ENCODE measurements at places on chromosomes 16 and 17. TPM values are rescaled to one million over a fixed set of nuclear protein-coding genes. Genes with fewer than 3 reads are reported as not detected.

DNA sequence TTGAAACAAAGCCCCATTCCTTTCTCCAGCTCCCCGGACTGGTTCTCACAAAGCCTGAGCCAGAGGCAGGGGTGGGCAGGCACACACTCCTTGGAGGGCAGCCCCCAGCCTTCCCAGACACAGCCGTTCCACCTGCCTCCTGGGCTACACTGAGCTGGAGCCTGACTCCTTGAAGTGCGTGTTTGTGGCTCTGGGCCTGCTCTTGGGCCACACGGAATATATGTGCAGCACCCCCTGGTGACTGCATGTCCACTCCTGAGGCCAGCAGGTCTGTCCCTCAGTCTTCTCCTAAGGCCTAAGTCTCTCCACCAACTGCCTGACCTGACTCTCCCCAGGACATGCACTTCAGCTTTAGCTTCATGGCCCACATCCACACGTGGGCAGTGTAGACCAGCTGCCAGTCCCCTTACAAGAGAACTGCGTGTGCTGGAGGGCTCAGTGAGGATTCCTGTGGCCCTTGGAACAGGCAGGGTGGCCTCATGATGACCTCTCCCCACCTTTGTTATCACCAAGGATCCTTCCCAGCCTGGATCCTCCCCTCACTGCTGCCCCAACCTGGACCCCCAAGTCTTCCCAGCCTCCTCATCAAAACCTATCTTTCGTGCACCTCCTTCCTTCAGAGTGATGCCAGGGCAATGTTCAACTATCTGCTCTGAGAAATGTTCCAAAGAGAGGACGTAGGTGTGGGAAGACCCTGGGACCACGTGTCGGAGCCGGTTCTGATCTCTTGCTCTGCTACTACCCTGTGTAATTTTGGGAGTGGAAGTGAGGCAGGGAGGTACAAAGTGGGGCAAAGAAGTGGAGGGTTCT is 12.4 kb upstream of the SLC6A2 start:
- no peak for DNase-seq

- no peak for DNase-seq
Measured at GRCh38 chr16:87821376-87822107, 47.8 kb downstream of the SLC7A5 start.

DNA sequence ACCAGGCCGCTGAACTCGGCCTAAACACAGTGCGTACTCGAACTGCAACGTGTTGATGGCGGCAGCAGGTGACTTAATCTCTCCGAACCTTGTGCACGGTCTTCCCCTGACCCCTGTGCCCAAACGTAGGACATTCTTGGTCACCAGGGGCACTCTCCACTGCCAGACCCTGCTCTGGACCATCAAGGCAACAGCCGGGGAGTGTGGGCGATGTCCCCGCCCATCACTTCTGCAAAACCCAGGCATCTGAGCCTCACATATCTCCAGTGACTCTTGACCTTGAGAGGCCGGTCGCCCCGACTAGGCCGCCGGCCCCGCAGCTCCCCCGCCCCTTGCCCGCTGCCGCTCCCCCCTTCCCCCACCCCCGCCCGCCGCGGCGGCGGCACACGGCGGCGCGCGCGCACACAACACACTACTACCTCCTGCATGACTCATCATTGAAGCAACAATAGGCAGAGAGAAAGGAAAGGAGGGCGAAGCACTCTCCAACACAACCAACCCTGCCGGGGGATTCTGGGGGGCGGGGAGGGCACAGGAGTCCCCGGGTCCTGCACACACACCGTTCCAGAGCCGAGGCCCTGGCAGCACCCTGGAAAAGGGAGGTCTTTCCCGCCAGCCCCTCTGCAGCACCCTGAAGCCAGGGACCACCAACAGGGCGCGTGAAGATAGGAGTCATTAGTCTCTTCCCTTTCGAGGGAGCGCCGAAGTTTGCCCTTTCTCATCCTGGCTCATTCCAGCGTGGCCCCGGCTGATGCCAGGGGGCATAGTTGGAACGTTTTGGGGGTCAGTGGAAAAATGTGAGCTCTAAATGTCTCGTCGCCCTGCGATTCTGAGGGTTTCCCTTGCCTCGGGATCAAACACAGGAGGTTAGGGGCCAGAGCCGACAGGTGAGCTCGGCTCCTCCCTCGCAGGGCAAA is 1.9 kb downstream of the MNT start:
- DNase-seq: peak; percentile 51

DNA sequence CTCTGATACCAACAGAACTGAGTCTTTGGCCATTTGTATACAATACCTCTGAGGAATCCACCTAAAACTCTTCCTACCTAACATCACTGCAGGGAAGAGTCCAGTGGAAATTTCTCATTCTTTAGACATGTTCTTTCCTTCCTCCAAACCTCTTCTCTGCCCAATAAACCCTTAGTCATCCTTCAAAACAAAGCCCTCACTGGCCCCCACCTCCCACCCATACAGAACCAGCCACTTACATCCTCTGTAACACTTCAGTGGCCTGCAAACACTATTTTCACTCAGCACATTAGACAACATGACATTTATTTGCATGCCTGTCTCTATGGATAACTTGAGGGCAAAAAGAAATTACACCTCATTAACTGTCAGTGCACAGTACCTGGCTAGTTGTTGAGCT is 200.3 kb upstream of the NOG start:
- no peak for DNase-seq

DNA sequence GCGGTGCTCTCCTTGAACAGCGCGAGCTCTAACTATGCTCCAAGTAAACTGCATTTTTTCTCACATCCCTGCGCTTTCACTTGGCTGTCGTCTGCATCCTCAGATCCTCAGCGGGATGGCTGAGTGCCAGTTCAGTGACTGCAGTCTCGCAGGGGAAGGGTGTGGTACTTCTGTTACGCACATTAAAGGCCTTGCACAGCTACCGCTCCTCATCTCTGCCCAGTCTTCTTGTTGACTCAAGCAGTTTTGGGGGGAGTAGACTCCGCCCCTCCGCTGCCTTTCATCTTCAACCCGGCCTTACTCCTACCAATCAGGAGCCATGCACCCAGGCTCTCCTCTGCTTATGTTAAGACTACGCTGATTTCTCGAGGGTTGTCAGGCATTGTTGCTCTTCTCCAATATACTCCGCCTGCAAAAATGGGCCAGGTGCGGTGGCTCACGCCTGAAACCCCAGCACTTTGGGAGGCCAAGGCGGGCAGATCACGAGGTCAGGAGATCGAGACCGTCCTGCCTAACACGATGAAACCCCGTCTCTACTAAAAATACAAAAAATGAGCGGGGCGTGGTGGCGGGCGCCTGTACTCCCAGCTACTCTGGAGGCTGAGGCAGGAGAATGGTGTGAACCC is 10.0 kb downstream of the ATP5PD start:
- DNase-seq: peak; percentile 62

- no peak for DNase-seq
Measured at GRCh38 chr17:80137131-80137530, 9.8 kb downstream of the EIF4A3 start.

- DNase-seq: no peak
Measured at GRCh38 chr17:43999024-43999423, 5.4 kb upstream of the NAGS start.

DNA sequence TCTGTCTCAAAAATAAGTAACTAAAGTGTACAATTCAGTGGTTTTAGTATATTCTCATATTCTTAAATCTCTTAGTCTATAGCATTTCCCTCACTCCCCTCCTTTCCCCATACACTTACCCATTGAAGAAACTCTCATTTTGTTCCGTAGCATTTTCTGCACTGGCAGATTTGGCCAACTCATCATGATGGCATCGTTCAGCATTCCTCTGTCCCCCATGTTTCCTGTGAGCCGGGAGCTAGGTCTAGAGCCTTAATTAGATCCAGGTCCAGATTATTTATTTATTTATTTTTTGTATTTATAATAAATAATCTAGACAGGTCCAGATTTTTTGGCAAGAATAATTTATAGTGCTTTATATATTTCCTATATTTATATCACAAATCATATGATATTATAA is 31.0 kb downstream of the HEATR3 start:
- no peak for DNase-seq

- no peak for DNase-seq
Measured at GRCh38 chr17:11082559-11082958, 158.5 kb upstream of the SHISA6 start.

DNA sequence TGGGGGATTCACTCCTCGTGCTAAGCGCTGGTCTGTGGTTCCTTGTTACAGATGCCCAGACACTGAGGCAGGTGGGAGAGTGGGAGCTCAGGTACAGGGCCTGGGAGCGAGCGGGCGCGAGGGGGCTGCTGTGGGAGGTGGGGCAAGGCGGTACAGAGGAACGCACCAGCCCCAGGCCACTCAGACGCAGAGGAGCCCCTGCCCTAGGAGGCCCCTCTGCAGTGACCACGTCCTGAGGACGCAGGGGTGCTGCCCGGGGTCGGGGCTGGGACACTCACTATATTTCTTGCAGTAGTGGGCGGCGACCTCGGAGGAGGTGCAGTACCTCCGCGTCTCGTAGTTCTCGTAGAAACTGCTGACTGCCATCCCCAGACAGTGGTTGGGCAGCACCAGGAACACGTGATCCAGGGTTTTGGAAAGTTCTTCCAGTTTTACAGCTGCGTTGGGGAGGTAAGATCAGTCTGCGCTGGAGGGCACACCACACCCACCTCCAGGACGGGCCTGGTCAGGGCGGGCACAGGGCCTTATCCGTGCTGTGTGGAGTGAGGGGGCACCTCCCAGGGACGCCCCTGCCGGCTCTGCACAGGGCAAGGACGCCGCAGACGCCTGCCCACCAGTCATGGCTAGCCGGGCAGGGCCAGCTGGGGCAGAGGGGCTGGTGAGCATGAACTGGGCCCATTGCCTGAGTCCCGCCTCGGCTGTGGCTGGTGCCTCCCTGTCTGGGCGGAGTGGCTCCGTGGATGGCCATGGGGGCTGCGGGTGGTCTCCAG is 16.3 kb upstream of the RNPS1 start:
- no peak for DNase-seq

- DNase-seq: no peak
Measured at GRCh38 chr16:4052801-4053293, 63.4 kb downstream of the ADCY9 start.

- DNase-seq: no peak
Measured at GRCh38 chr17:48505788-48506187, 25.0 kb downstream of the HOXB1 start.

- no peak for DNase-seq
Measured at GRCh38 chr17:17051380-17051779, 9.1 kb downstream of the MPRIP start.

DNA sequence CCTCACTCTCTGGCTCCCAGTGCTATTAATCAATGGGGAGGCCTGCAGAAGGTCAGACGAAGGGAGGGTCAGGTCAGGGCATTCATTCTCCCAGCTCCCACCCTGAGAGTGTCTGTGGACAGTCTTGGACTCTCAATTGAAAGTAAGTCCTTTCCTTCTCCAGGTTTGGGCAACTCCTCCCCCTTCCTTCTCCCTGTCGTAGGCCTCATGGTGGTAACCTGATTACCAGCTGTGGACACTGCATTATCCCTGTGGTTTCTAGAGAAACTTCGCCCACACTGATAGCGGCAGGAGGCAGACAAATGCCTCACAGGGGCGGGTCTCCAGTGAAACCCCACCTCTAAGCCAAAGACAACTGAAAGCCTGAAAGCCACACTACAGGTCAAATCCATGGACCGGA is 57.7 kb upstream of the SLC25A19 start:
- no peak for DNase-seq

- DNase-seq: no peak
Measured at GRCh38 chr16:71671165-71671564, 45.2 kb downstream of the MARVELD3 start.

DNA sequence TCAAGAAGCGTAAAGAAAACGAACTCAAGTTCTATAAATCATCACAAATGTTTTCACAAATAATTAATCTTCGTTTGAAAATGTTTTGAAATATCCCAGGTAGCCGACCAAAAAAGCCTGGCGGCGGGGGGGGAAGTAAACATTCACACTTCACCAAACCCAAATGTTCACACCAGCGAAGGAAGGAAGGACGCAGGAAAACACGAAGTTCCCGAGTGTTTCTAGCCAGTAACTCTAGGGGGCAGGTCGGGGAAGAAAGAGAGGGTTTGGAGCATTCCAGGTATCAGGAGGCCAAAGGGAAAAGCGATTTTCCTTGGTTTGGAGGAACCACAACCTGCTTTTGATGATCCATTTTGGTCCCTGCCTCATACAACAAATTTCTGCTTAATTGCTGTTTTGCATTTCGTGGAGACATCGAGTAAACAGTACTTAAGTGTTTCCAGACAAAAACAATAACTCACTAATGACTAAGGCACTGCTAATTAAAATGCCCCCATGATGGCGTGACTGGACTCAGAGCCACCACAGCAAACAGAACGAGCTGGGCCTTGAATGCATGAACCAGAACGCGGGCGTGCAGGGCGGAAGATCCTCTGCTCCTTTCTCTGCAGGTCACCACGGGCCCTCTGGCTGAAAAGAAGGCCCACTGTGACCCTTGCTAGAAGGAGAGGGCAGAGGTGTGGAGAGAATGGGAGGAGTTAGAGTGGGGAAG is 16.6 kb downstream of the ZFHX3 start:
- no peak for DNase-seq

DNA sequence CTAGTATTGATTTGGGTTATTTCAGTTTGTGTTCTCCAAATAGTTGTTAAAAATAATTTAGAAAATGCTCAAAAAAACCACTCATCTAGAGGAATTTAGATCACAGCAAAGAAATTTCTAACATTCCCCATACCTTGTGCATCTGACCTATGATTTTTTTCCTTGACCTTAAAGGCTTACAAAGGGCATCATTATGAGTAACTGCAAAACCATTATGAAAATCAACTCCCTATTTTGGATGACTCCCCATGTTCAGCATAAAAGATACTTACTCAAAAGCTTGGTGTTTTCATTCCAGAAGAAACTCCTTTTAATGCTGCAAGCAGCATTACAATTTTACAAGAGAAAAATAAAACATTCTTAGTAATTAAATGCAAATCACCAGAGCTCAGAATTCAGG is 83.2 kb downstream of the GRIN2A start:
- no peak for DNase-seq

Gene TIMP2
- total RNA-seq: 1.1 TPM

Gene HSD11B2
- total RNA-seq: 1.3 TPM
